ENCODE measurements at places on chromosomes 5 and 9.

- DNase-seq: no peak
Measured at GRCh38 chr5:137280656-137281055, 218.5 kb downstream of the SPOCK1 start.

DNA sequence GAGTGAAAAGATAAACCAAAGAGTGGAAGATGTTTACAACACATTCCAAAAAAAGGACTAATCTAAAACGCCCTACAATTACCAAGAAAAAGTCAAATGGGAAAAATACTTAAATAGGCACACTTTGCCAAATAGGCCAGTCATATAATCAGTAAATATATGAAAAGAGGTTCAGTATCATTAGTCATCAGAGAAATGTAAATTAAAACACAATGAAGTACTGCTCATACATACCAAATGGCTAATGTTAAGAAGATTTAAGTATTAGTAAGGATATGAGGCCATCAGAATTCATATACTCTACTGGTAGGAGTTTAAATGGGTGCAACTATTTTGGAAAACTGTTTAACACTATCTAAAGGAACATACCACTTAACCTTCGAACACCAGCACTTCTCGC is 47.6 kb downstream of the ZDHHC21 start:
- DNase-seq: no peak

DNA sequence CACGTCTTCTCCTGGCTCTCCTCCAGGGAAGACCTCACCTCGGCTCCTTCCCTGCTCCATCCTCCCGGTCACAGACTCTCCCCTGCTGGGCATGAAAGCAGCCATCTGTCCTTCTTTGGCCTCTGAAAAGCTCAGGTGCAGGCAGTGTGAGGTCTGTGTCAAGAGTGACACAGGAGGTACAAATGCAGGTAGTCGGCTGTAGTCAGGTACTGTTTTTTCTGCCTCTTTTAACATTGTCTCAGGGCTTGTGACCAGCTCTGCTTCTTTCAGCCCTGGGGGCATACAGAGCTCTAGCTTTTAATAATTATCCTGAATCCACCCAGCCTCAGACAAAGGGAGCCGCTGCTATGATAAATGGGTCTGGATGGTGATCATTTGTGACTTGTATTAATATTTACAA is 46.4 kb downstream of the C5orf15 start:
- no peak for DNase-seq

GRCh38 chr5:89849830-89850512 is 559.6 kb downstream of the CETN3 start:
- DNase-seq: no peak

GRCh38 chr5:36414869-36415282 is 113.2 kb upstream of the RANBP3L start:
- no peak for DNase-seq

DNA sequence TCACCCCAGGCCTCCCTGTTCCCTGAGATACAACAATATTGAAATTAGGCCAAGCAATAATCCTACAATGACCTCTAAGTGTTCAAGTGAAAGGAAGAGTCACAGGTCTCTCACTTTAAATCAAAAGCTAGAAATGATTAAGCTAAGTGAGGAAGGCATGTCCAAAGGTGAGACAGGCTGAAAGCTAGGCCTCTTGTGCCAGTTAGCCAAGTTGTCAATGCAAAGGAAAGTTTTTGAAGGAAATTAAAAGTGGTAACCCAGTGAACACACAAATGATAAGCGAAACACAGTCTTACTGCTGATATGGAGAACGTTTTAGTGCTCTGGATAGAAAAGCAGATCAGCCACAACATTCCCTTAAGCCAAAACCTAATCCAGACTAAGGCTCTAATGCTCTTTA is 39.8 kb downstream of the PTAR1 start:
- no peak for DNase-seq

- DNase-seq: no peak
Measured at GRCh38 chr9:131012023-131012334, 3.0 kb downstream of the LAMC3 start.

GRCh38 chr5:163407034-163407655 is 30.2 kb upstream of the CCNG1 start:
- no peak for DNase-seq

DNA sequence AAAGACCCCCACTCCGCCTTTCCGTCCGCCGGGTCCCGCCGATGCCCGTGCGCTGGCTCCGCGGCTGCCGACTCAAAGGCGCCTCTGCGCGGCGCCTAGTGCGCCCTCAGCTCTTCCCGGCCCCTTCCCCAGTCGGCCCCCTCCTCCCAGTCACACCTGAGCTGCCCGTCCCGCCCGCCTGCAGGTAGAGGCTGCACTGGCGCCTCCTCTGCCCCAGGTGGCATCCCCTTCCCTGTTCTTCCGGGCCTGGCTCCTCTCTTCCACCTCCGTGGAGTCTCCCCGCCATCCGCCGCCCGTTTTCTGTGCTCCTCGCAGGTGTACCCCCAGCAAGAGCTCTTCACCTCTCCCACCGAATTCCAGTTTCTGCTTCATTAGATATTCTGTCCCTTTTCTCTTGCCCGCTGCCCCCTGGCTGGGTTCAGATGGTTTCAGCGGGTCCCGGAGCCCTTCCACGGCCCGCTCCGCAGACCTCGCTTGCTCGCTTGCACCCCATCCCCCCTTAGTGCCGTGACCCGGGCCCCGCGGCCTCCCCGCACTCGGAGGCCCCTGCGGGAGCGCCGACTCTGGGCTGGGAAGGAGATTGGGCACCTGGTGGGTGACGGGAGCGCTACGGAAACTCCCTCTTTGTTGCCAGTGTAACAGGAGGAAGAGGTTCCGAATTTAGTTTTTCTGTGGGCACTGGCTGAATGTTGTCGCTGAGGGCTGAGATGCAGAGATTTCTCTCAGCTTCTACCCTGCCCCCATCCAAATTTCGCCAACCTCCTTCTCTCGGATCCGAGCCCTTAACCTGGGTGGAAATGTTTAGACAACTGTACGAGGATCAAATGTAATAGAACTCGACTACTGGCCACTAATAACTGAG is 809 bp downstream of the SLC44A1 start:
- peak; percentile 20 for DNase-seq

DNA sequence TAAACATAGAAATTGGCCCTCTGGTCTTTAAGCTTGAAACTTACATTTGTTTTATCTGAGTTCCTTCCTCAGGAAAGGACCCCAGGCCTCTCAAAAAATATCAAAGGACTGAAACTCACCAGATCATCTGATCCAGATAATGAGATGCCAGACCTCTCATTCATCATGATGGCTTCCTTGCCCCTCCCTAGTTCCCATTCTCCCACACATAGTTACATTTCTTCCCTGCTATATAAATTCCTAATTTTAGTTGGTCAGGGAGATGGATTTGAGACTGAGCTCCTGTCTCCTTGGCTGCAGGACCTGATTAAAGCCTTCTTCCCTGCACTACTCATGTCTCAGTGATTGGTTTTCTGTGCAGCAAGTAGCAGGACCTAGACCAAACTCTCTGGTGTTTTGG is 119.4 kb upstream of the SPIN1 start:
- no peak for DNase-seq

- no peak for DNase-seq
Measured at GRCh38 chr5:170633235-170634081, 129.6 kb downstream of the KCNIP1 start.

DNA sequence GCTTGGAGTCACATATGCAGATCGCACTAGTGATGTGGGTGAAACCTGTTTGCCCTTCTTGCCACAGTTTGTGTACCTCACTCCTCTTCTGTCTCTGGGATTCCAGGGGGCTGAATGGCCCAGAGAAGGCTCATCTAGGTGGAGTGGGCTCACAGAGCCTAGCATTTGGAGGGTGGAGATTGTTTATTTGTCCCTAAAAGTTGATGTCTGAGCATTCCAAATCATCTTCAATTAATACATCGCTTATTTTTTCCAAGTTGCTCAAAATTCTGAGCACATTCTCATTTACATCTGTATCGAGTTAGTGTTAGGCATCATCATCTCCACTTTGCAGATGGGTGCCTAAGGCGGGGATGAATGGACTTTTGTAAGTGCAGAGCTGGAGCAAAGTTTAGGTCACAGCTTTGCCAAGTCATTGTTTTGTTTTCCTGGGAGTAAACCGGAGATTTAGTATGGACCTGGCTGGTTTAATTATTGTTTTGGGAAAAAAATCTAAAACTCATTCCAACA is 2.0 kb downstream of the ABL1 start:
- no peak for DNase-seq

DNA sequence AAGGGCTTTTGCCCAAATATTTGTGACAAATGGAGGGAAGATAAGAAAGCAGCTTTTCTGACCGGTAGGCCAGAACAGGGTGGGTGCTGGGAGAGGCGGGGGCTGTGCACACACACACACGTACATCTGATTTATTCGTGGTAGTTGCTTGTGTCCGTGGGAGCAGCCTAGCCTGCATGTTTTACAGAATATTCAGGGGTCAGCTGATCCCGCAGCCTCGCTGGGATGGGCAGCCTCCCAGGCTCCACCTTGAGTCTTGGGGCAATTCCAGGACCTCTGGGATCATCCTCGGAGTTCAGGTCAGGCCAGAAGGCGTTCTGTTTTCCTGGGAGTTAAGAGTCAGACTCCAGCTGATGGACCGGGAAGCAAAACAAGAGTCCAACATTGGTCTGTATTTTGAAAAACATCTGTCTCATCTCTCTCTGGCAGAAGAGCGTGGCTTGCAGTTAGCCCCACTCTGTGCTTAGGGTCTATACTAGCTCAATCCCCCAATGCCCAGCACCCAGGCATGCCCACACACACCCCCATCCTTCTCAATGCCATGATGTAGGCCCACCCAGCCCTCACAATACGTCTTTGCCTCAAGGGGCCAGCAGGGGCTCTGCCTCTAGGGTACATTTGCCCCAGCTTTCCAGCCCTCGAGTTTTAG is 210.6 kb downstream of the GOLPH3 start:
- DNase-seq: no peak

GRCh38 chr5:167783145-167783817 is 508.2 kb upstream of the WWC1 start:
- DNase-seq: no peak

GRCh38 chr5:160020964-160021363 is 12.0 kb downstream of the TTC1 start:
- DNase-seq: no peak

Measured in activated CD8-positive, alpha-beta memory T cell treated with anti-CD3 and anti-CD28 coated beads for 1 hour (primary cell).